ENCODE measurements at places on chromosomes 6 and 20.

GRCh38 chr6:107719160-107719559, 105.0 kb downstream of the SCML4 start:
- DNase-seq, result no peak

- DNase-seq, result no peak
These were observed 314.7 kb upstream of the PRDM1 start for GRCh38 chr6:105771313-105771970.

- DNase-seq, result no peak
These were observed 243.1 kb downstream of the CDH26 start for GRCh38 chr20:60201198-60201835.

DNA sequence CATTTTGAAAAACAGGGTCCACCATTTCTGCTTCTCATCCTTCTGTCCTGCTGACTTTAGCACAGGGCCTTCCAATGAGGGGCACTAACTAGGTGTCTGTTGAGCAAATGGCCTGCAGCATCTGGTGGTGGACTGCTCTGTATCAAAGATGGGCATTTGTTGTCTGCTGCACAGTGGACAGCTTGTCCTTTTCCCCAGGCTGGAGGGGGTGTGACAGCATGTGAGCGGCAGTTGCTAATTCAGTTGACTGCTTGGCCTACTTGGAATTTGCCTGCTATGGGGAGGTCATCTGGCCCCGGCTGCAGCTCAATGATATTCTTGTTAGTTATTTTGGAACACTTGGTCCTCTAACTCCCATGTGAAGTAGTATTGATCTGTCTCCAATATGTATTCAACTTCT, 93.7 kb downstream of the SH3BGRL2 start:
- DNase-seq, result no peak

GRCh38 chr20:2301164-2301622, 5.4 kb downstream of the TGM3 start:
- no peak for DNase-seq

DNA sequence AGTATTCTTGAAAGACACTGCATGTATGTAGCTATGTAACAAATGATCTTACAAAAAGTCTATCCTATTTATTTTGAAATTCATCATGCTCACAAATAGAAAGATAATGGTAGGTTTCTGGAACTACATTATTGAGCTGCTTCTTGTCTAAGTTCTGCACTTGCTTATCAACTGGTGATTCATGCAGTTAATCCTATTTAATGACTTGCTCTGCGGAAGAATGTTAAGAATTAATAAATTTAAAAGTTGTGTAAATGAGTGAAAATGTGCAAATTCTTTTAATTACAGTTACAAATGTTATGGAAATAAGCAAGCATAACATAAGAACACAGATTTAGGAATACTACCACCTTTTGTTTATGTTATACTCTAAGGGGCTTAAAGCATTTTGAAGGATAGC, 67.1 kb upstream of the MCM9 start:
- no peak for DNase-seq

- DNase-seq, result no peak
These were observed 9.5 kb downstream of the PHACTR3 start for GRCh38 chr20:59613861-59614260.

DNA sequence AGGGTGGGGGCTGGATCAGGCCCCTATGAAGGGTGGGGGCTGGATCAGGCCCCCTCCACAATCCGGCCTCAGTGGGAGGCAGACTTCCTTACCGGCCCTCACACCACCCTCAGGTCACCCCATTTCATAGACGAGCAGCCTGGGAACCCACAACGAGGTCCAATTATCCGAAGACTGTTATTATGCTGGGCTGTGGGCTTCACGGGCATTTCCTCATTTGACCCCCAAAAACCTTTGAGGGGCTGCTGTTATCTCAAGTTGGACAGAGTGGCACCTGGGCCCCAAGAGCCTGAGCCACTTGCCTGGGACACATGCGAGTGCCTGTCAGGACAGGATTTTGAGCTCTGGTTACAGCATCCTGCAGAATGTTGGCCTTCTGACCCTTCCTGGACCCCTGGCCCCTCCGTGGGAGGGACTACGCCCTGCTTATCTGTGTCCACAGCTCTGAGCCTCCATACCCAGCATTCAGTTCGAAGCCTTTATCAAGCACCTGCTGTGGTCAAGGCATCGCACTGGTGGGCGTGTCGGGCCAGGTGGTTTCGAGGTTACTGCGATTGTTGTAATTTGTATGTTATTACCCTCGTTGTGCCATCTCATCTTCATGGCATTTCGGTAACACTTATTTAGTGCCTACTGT, 34.5 kb upstream of the PCMTD2 start:
- DNase-seq, result no peak

GRCh38 chr6:106170030-106170791, 84.1 kb downstream of the PRDM1 start:
- no peak for DNase-seq

- DNase-seq, result no peak
These were observed 62.8 kb downstream of the SYNJ2 start for GRCh38 chr6:158044525-158044888.

GRCh38 chr20:47358672-47359529, 2.4 kb upstream of the ZMYND8 start:
- DNase-seq, result peak; percentile 81

GRCh38 chr6:42197555-42198362, 3.0 kb upstream of the GUCA1B start:
- no peak for DNase-seq

Measured in skin of body (tissue), 3 donors.